Fibroblast of villous mesenchyme (primary cell): ENCODE measurements at places on chromosomes 5 and 9. TPM values are rescaled to one million over a fixed set of nuclear protein-coding genes. Genes with fewer than 3 reads are reported as not detected.

Gene ARHGEF28
- total RNA-seq, result 34.1 and 40.2 TPM in 2 replicates

- DNase-seq, result no peak
These were observed 347.6 kb downstream of the EBF1 start for GRCh38 chr5:158751961-158752655.

DNA sequence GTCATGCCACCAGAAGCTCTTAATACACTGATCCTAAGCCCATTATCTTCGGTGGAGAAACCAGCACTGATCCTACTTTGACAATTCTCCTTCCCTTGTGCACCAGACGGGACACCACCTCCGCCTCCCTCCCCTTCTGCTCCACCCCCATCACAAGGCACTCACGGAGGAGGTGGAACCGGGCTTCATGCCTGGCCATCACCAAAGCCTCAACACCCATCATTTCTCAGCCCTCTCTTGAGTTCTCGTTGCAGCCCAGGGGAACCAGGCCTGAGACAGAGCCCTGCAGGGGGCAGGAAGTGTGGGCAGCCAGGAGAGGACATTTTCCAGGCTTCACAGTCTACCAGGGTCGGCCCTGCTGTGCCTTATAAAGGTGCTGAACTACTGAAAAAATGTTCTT is 160.5 kb downstream of the GOLPH3 start:
- no peak for DNase-seq

GRCh38 chr5:91033370-91033769 is 349.7 kb downstream of the ARRDC3 start:
- DNase-seq, result no peak

- DNase-seq, result no peak
These were observed 140.8 kb upstream of the ADAMTSL1 start for GRCh38 chr9:18333157-18333556.

DNA sequence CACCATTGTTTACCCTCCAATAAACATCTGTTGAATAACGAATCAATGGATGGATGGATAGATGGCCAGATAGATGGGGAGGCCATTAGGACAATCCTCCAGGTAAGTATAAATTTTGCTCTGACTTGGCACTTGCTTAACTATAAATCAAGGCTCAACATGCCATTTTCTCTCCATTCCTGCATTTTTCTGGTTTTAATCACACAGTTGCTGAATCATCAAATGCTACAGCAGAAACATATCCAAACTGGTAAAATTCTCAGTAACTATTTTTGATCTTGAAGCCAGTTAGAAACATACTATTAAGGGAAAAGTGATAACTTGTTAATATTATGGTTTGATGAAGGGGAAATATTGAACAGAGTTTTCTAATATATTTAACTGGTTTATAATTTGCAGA is 71.5 kb upstream of the MTAP start:
- no peak for DNase-seq

DNA sequence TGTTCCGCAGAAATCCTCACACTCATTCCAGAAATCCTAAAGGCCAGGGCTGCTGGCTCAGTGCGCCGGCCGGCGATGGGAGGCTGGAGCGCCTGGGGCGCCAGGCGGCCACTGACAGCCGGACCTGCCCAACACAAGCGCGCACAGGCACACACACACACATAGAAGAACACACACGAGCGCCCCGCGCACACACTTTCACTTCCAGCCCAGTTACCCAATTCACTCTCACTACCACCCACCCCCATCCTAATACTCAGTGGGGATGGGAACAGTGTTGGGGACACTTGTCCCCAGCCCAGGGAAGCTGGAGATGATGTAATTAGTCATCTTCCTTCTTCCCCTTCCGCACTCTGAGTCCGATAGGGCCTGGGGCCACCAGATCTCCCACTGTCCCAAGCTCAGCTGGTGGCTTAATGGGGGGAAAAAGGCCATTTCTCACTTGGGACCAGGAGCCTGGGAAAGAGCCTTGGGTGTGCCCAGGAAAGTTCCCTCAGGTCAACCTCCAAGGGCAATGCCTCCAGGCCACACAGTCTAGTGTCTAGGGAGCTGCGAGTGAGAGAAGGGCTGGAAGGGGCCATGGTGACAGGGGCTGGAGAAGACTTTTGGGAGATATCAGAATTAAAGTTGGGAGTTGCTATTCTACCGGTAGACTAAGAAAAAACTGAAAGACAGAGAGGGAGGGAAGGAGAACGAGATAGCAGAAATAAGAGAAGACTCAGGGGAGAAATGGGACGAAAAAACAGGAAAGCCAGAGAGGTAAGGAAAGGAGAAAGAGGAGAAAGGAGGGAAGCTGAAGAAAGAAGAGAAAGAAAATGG is 1.7 kb downstream of the EBF1 start:
- peak; percentile 58 for DNase-seq

Gene FCN2
- not detected in 2 replicates for total RNA-seq

Gene TOR4A
- 39.3 and 42.3 TPM in 2 replicates for total RNA-seq

Gene SNCB
- not detected in 2 replicates for total RNA-seq

GRCh38 chr5:153546566-153546965 is 56.1 kb downstream of the GRIA1 start:
- DNase-seq, result peak; percentile 62

- peak; percentile 69 for DNase-seq
These were observed 56.8 kb downstream of the PTCH1 start for GRCh38 chr9:95459851-95460517.

Gene BTNL8
- total RNA-seq, result not detected in 2 replicates

GRCh38 chr5:10401498-10401897 is 40.2 kb upstream of the ROPN1L start:
- peak; percentile 61 for DNase-seq

DNA sequence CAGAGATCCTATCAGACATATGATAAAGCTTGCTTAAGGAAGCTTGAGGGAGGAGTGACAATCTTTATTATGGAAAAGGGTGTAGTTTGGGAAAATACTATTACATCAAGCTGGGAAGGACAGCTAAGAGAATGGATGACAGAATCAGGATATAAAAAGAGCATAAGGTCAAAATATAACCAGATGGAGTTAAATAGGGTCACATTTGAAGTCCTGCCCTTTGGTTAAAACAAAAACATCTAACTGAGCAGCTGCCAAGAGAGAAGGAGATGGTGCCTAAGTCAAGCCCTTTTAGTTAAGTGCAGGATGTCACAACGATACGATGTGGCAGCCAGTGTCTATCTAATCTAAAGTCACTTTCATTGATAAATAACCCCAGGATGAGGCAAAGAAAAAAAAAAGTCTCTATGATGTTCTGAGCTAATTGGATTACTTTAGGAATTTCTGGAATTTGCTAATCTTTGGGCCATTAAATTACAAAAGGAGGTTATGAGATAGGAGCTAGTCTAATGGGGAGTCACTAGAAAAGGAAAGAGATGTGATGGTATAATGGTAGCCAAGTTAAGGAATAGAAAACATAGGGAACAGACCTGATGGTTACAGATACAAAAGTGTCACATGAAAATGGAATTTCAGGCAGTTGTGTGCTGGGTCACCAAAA is 365.2 kb downstream of the PDE4D start:
- DNase-seq, result no peak

Gene ATP6V1G1
- total RNA-seq, result 114 and 123 TPM in 2 replicates

DNA sequence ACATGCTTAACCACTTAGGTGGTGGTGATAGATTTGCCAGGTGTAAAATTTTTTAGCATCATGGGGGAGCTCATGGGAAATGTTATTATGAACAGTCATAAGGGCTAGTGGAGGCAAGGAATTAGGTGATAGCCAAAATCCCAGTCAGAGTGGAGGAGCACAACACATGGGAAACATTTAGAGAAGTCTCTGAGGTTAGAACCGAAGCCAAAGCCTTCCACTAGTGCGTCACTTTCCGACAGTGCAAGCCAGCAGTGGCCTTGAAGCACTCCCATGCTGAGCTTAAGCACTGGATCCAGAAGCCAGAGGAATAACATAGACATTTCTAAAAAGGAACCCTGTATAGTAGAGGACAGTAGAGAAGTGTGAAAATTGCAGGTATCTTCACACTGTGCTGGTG is 101.5 kb upstream of the SNX2 start:
- DNase-seq, result no peak

Gene WNK2
- total RNA-seq, result not detected in 2 replicates

DNA sequence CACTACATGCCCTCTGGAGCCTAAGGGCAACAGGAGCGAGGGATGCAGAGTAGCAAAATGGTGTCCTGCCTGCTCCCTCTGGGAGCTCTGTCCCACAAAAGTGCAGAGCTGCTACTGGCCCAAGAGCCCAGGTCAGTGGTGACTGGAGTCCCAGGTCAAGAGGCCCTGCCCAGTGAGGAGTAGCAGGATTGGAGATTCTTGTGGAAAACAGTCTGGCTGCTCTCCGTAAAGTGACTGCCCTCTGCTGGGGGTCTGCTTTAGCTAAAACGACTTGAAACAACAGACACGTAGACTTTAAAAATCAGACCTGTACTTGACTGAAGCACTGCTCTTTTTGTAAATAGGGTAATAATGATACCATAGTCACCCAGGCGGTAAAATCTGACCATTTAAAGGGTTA is 917.0 kb downstream of the MAT2B start:
- peak; percentile 0 for DNase-seq

Gene IL33
- 1.3 and 7.3 TPM in 2 replicates for total RNA-seq

GRCh38 chr5:137400571-137400970 is 98.6 kb downstream of the SPOCK1 start:
- no peak for DNase-seq

DNA sequence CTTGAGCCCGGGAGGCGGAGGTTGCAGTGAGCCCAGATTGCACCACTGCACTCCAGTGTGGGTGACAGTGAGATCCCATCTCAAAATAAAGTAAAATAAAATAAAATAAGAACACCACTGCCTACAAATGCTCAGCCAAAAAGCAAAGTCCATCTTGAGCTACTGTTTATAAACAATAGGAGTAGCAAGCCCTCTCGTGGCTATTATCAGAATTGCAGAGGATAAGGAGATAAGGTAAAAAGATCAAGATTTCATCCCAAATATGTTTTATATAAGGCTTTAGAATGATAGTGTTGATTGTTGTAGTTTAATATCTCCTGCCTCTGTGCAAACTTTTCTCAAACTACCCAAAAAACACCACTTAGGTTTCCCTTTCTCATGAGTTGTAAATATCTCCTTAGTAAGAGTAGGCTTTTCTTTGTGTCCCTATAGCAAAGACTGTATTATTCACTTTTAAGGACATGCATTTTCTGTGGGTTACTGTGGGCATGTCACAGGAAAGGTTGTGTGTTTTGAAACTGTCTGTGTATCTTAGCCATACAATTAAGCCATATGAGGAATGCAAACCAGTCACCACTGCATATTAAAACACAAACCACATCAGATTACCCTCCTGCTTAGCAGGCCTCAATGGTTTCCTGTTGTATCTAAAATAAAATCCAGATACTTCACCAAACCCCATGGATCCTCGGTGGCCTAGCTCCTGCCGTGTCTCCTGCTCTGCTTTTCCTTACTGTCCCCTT is 31.8 kb upstream of the CKS2 start:
- peak; percentile 72 for DNase-seq

Gene SPINK7
- total RNA-seq, result not detected in 2 replicates

GRCh38 chr5:147017191-147017590 is 138.6 kb upstream of the PPP2R2B start:
- DNase-seq, result no peak

DNA sequence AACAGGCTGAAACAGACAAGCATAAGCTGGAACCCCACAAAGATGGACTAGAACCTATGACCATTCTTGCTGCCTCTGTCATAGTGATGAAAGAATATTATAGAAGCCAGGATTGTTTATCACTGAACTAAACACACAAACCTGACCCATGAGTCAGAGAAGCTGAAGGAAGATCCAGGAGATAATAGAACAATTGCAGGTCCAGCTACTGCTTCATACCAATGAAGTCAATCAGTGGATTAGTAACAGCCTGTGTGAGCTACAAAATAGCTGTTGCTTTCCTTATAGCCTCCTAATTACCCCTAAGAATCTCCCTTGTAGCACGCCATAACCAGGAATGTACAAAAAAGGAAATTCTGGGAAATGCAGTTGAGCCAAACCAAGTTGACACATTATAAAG is 459.9 kb upstream of the ZNF462 start:
- DNase-seq, result peak; percentile 3

Gene TGFBR1
- 51.0 and 68.0 TPM in 2 replicates for total RNA-seq

DNA sequence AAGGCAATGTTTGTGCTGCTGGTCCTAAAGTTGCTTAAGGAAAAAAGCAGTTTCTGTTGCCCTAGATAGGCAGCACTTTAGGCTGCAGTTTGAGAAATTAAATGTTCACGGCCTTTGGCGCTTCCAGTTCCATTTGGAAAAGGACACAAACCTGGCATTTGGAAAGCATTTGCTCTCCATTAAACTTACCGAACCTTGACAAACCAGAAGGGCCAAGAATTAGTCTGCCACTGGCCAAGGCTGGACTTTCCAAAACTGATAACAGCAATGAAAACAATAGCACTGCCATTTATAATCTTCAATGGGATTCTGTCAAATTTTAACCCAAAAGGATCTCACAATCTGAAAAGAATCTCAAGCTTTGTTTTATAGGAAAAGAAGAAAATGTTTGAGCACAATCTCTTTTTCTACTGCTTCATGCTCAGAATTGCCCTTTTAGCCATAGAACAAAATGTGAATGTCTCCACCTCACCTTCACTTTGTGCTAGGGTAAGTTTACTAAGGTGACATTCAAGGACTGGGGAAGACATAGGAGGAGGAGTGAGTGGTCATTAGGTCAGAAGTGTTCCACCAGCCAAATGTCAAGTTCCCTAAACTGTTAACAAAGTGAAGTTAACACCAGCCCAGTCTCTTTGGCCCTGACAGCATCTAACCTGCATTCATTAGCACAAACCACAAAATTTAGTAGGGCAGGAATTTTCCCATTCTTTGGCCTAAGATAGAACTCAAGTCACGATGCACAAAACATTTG is 583.4 kb upstream of the DMAC1 start:
- DNase-seq, result no peak

Gene SLC45A2
- total RNA-seq, result under 0.01 TPM in 1 of 2 replicates, not detected in the other

DNA sequence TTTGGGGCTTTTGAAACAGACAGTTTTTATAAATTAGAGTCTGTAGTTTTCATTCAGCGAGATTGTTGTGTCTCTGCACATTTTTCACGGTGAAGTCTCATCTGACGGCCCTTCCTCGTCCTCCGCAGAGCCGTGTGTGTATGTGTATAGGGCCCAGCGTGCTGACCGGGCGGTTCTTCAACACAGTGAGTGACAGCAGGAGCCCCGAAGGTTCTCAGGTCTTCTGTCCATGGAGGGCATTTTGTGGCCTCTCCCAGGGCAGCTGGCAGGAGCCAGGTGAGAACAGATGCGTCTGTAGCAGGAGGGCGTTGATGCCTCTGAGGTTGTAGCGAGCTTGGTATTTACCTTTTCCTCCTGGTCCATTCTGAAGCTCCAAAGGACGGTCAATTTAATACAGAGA is 116.0 kb upstream of the LPCAT1 start:
- no peak for DNase-seq

DNA sequence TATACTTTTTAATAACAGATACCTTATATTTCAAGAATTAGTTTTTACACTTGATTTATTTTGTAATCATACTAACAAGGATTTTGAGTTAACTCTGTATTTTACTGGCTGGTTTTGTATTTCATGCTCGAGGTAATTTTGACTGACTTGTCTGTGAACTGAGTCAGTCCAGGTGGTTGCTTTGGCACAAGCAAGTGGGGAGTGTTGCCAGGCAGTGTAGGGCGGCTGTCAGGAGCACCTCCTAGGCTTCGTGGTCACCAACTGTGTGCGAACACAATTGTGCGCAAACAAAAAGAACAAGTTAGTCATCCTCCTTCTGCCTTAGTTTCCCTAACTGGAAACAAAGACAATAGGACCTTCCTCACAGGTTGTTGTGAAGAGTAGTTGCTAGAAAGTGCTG is 286.3 kb downstream of the ADGRV1 start:
- no peak for DNase-seq

GRCh38 chr5:4700069-4700468 is 440.1 kb upstream of the ADAMTS16 start:
- no peak for DNase-seq
